Substantia nigra (tissue), 51 donors: ENCODE measurements at places on chromosomes 6 and 20.

GRCh38 chr6:113487489-113488058 is 369.6 kb upstream of the MARCKS start:
- DNase-seq, result no peak

DNA sequence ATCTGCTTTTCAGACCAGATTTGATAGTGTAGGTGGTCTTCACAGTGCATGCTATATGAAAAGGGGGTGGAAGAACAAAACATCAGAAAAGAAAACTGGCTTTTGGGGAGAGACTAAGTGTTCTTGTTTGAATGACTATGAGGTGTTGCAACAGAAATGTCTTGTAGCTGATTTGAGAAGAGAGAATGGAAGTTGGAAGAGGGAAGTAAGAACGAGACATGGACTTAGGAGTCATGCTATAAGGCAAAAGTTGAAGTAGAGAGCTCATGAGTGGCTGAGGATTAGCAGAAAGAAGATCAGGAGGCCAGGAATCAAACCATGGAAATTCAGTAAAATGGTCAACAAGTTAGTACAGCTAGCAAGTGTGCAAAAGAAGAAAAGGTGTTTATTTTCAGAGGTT is 32.1 kb downstream of the FNDC1 start:
- DNase-seq, result no peak

DNA sequence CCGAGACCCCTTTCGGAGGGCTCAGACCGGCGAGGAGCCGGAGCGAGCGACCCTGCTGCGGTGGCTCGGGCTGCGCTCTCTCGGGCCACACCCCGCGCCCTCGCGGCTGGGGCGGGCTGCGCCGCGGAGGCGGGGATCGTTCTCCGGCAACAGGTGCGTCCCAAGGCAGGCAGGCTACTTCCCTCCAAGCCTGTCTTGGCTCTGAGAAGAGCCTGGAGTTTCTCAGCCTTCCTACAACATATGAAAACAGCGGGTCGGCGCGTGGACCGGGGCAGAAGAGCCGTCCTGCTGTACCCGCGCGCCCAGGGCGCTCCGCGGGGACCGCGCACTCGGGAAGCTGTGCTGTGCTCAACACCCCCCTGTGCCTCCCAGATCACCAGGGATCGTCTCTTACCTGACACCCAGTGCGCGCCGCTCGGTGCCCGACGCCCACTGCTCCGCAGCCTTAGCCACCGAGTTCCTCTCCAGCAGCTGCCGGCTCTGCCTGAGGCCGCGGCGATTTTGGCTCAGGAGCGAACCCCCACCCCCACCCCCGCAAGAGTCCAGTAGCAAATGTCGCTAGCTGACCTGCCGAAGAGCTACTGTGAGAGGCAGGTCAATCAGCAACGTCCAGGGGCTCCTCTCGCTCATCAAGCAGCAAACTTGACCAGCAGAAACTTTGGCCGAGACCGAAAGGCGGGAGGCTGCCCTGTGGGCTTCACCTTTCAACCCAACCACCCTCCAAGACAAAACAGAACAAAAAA is 3.7 kb upstream of the OLIG3 start:
- DNase-seq, result no peak

DNA sequence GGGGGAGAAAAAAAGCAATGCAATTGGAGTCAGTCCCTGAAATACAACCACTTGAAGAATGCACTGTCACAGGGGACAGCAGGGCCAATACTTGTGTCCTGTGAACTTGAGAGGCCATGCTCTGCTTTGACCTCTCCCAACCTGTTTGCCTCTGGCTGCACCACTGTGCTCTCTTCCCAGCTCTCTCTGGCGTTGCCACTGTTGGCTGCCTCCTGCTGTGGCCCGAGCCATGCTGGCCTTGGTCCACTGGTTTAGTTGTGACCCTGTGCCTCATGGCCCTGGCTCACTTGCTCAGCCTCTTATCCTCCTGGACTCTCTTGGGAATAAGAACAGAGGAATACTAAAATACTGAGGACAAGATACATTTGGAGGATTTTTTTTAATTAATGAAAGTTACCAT is 14.5 kb upstream of the FBXO30 start:
- DNase-seq, result no peak

- DNase-seq, result no peak
Observed at GRCh38 chr6:6412221-6412620, 91.8 kb upstream of the F13A1 start.

- no peak for DNase-seq
Observed at GRCh38 chr6:147903931-147904330, 395.4 kb downstream of the SAMD5 start.

DNA sequence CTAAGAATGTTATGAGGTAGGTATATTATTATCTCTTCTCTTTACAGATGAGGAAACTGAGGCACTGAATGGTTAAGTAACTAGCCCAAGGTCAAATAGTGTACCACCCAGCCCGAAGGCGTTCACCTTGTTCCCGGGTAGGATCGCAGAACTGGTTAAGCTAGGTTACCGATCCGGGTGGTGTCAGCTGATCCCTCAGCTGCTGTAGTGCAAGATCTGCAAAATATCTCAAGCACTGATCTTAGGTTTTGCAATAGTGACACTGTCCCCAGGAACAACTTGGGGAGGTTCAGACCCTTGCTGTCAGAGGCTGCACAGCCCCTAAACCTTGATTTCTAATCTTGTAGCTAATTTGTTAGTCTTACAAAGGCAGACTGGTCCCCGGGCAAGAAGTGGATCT is 28.1 kb downstream of the SLC52A3 start:
- no peak for DNase-seq
